Liver (tissue), 10 donors: ENCODE measurements at places on chromosomes 6 and 20.

DNA sequence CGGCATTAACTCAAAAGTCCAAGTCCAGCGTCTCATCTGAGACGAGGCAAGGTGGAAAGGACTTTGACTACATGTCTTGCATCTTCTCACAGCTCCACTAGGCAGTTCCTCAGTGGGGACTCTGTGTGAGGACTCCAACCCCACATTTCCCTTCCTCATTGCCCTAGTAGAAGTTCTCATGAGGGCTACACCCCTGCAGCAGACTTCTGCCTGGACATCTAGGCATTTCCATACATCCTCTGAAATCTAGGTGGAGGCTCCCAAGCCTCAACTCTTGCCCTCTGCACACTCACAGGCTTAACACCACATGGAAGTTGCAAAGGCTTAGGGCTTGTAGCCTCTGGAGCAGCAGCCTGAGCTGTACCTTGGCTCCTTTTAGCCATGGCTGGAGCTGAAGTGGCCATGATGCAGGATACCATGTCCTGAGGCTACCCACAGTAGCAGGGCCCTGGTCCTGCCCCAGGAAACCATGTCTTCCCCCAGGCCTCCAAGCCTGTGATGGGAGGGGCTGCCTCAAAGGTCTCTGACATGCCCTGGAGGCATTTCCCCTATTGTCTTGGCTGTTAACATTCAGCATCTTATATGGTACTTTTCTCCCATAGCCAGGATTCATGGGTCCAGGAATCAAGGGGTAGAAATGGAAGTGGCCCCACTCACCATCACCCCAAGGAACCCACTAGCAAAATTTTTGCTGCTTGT, 194.6 kb upstream of the KCNG1 start:
- H3K27ac ChIP-seq: no peak overlapping the region
- H3K36me3 ChIP-seq: no peaks in the 10 kb centered on the region
- no peaks in the 10 kb centered on the region for H3K4me1 ChIP-seq
- H3K27me3 ChIP-seq: no peaks in the 10 kb centered on the region

DNA sequence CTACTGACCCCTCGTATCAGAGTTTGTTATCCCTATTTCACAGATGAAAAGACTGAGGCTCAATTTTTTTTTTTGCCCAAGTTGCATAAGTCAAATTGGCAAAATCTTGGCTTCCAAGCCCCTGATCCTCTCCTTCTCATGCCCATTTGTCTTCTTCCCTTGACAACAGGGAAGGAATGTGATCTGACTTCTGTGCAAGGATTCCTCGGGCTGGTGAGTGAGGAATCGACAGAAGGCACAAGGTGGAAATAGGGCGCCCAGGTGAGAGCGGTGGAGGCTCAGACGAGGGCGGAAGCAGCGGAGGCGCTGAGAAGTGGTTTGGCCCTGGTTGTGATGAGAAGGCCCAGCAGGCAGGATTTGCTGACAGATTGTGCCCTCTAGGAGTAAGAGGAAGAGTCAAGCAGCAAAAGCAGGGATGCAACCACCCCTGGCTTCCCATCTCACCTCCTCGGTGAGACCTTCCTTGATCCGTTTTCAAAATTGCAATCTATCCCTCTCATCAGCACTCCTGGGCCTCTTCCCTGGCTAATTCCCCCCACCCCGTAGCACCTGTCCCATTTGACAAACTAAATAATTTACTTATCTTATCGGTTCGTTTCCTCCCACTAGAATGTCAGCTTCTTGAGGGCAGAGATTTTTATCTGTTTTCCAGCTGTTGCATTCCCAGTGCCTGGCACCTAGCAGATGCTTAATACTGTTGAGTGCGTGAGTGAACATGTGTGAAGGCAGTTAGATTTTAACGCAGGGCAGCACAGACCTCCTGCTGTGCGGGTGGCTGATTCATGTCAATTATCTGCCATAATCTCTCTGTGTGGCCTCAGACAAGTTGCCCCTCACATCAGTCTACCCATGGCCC, 3.7 kb upstream of the SIRPA start:
- DNase-seq: no peak
- H3K4me1 ChIP-seq: peaks cover 43% of the 10 kb centered on the region
- H3K27me3 ChIP-seq: no peaks in the 10 kb centered on the region
- H3K36me3 ChIP-seq: no peaks in the 10 kb centered on the region
- H3K4me3 ChIP-seq: no peak overlapping the region

DNA sequence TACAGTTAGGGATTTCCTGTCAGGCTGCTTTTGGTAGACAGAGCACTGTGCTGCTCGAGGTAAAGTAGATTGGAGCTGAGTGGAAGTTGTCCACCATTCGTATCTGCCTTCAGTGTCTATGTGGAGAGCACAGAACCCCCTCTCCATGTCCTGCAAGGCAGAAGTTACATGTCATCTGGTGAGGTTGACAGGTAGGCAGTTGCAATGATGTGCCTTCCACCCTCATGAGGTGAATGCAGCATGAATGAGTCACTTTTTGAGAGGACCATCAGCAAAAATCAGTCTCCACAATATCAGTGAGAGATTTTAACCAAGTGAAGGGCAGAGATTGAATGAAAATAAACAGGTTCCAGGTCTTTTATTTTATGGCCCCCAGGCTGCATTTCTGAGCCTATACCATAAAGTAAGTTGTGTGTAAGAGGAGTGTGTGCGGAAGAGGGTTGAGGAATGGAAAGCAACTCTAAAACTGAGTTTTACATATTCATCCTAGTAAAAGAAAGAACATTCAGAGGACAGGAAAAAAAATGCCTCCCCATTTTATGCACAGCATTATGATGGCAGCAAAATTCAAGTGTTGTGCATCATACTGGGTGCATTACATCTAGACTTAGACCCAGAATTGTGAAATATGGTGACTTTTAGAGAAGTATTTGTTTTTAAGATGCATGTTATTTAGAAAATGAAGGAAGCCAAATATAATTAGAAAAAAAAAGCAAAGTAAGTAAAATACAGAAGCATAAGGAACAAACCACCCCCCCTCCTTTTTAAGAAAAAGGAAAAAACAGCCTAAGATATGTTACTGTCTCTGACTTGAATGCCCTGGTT, 15.8 kb downstream of the TRAPPC3L start:
- no peak overlapping the region for H3K4me3 ChIP-seq
- no peak overlapping the region for H3K27ac ChIP-seq
- no peak for DNase-seq
- no peaks in the 10 kb centered on the region for H3K27me3 ChIP-seq

GRCh38 chr6:129777371-129777770, 67.4 kb upstream of the ARHGAP18 start:
- no peaks in the 10 kb centered on the region for H3K4me1 ChIP-seq
- no peaks in the 10 kb centered on the region for H3K36me3 ChIP-seq
- H3K4me3 ChIP-seq: no peak overlapping the region
- H3K27ac ChIP-seq: no peak overlapping the region

- no peaks in the 10 kb centered on the region for H3K4me1 ChIP-seq
- no peak overlapping the region for H3K27ac ChIP-seq
- H3K27me3 ChIP-seq: no peaks in the 10 kb centered on the region
- no peak overlapping the region for H3K4me3 ChIP-seq
- DNase-seq: no peak
Measured at GRCh38 chr6:160315310-160315709, 32.9 kb upstream of the SLC22A3 start.

GRCh38 chr6:131216246-131216645, 81.0 kb downstream of the AKAP7 start:
- DNase-seq: no peak
- no peaks in the 10 kb centered on the region for H3K36me3 ChIP-seq
- H3K4me3 ChIP-seq: no peak overlapping the region
- no peak overlapping the region for H3K27ac ChIP-seq
- H3K27me3 ChIP-seq: no peaks in the 10 kb centered on the region
- H3K4me1 ChIP-seq: peaks cover 15% of the 10 kb centered on the region
